Activated T-helper 2 cell treated with anti-CD3 and anti-CD28 coated beads, Interferon-gamma antibody, Interleukin-2, Interleukin-4, amounts not matched to agents 10 μg/mL and 5 μg/mL and 100 μg/mL, durations not matched to agents 14 hours and 24 hours and 36 hours (primary cell): ENCODE measurements at places on chromosomes 2 and 18. TPM values are rescaled to one million over a fixed set of nuclear protein-coding genes. Genes with fewer than 3 reads are reported as not detected.

Gene MAB21L4
- total RNA-seq = not detected in 2 replicates

Gene M1AP
- total RNA-seq = not detected in 2 replicates

DNA sequence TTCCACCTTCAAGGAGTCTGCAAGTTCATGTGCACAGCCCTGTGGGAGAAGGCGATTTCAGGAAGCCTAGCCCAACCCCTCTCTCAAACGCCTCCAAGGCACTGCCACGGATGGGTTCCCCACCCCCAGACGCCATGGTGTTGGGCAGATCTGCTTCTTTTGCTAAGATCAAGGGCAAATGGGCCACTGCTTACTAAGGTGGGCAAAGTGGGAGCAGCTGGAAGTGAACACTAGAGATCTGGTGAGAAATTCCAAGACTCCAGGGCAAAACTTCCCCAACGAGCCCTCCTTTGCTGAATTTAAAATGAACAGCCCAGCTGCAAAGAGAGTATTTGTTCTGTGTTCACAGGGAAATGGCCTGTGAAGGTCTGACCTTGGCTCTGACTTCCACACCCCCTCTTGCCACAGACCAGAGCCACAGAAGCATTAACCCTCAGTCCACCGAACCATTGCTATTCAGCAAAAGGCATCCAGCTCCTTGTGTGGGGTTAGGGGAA lies 45.1 kb upstream of the ZBTB7C start:
- no peak for DNase-seq
- peaks cover 6% of the 10 kb centered on the region for H3K4me1 ChIP-seq
- no peak overlapping the region for H3K4me3 ChIP-seq
- no peaks in the 10 kb centered on the region for H3K36me3 ChIP-seq
- H3K27ac ChIP-seq = no peak overlapping the region

- peaks cover 8% of the 10 kb centered on the region for H3K27me3 ChIP-seq
- DNase-seq = no peak
- H3K27ac ChIP-seq = no peak overlapping the region
- peaks cover 14% of the 10 kb centered on the region for H3K4me1 ChIP-seq
- no peaks in the 10 kb centered on the region for H3K36me3 ChIP-seq
- no peak overlapping the region for H3K4me3 ChIP-seq
Measured at GRCh38 chr2:8495189-8495989, 186.5 kb upstream of the ID2 start.

DNA sequence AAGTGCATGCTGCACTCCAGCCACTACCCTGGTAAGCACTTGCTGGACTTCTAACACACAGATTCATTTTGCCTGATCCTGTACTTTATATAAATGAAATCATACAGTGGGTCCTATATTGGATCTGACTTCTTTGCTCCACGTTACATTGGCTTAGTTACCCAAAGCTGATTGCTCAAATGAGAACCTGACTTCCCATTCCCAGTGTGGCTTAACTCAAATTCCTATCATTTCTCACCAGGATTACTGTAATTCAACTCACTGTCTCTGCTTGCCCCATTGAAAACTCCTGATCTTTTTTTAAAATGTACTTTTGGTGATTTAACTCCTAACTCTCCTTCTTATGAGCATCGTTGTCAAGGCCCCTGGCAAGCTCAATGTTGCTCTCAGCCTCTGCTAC lies 1.4 kb downstream of the RSAD2 start:
- H3K36me3 ChIP-seq = peaks cover 32% of the 10 kb centered on the region
- H3K27ac ChIP-seq = peak overlapping the region; percentile 73
- no peaks in the 10 kb centered on the region for H3K27me3 ChIP-seq
- H3K4me3 ChIP-seq = peak overlapping the region; percentile 74

DNA sequence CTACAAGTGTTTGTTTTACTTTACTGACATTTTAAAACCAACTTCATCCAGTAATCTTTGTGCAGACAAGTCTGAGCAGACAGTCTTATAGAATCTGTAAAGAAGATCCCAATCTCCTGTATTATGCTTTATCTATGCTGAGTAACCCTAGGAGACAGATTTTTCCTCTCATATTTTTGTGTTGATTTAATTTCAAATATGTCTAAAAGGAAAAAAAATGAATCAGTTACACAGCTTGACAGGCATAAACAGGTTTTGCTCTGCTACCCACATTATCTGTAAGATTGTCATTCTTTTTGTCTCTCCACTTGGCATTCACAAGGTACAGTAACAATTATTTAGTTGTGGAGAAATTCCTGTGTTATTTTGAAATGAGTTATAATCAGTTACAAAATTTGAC lies 415.0 kb downstream of the NYAP2 start:
- no peaks in the 10 kb centered on the region for H3K36me3 ChIP-seq
- H3K27me3 ChIP-seq = no peaks in the 10 kb centered on the region
- no peaks in the 10 kb centered on the region for H3K4me1 ChIP-seq
